ENCODE measurements at places on chromosomes 2 and 18.

- DNase-seq = no peak
Measured at GRCh38 chr2:55518841-55519165, 715 bp upstream of the CFAP36 start.

GRCh38 chr2:231036578-231037106 lies 681 bp upstream of the C2orf72 start:
- no peak for DNase-seq

- no peak for DNase-seq
Measured at GRCh38 chr2:165239230-165239629, at the start of gene SCN2A. SCN2A (plus strand) TSS chr2:165239414; CDS start chr2:165295824, 56,410 bp downstream.

GRCh38 chr2:134280231-134280630 lies 26.4 kb downstream of the MGAT5 start:
- DNase-seq = no peak

GRCh38 chr2:46171411-46171953 lies 125.7 kb upstream of the EPAS1 start:
- DNase-seq = peak; percentile 57

DNA sequence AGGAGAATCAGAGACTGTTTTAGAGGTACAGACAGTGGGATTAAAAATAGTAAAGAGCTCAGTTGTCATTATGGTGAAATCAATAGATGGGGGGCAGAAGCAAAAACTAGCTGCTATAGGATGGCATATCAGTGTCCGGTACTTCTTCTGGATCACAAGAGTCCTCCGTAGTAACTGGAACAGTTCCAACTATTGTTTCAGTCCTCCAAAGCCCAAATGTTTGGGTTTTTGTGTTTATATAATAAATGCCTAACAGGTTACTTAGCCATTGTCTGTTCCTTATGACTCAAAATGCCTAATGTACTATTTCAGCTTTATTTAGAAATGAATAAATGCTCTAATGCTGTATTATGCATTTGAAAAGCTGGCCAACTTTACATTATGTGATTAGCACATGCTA lies 401.2 kb downstream of the PTH2R start:
- no peak for DNase-seq

DNA sequence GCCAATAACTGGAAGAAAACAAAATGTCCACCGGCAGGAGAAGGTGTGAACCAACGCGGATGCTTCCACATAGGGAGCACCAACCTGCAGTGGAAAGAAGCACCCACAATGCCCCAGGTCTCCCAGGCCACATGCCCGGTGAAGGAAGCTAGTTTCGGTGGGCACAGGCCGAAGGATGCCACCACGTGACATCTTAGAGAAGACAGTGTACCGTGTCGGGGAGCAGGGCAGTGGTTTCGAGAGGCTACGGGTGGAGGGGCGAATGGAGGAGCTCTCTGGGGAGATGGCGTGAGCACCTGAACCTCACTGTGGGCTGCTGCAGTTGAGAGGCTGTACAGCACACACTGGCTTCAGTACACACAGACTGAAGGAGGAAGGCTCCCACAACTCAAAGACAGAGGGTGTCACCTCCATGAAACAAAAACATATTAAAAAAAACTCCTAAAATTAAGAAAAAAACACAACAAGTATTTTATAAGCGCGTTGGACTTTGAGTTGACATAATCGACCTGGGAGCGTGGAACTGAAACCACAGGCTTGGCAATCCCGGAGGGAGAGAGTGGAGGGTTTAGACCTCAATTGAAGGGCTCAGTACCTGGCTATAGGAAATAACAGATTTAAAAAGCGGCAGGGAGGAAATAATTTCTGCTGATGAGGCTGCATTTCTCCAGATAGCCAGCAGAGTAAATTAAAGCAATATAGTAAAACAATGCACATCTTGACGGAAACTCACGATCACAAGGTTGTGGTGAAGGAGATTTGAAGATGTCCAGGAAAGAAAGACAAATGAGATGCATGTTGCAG lies 160.1 kb downstream of the RTP5 start:
- DNase-seq = no peak

GRCh38 chr2:120231974-120232635 lies 8.9 kb upstream of the TMEM185B start:
- DNase-seq = no peak
